ENCODE measurements at places on chromosomes 3 and 15.

DNA sequence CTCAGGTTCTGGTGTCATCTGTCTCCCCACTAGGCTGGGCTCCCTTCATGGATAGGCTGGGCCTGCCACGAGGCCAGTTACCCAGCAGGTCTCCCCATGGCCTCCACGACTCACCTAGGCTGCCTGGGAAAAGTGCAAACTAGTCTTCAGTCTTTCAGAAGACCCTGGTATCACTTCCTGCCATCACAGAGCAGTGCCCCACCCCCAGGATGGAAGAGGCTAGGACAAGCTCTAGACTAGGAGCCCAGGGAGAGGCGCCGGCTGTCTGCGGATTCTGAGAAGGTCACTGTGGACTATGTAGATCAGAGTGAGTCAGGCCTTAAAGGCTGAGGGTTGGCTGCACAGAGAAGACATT is 63.7 kb downstream of the CORO2B start:
- DNase-seq, result no peak

DNA sequence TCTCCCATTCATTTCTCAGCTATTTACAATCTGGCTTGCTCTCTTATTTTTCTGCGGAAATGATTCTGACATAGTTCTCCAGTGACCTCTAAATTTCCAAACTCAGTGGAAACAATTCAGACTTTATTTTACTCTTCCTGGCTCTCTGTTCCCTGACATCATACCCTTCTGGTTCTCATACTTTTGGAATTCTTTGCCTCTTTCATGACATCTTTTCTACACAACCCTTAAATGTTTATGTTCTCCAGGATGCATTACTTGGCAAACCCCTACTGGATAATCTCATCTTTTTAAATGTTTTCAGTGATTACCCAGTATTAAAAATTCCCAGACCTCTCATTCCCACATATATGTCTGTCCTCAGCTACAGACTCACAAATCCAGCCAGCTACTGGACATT is 23.9 kb upstream of the PLSCR4 start:
- peak; percentile 81 for DNase-seq

DNA sequence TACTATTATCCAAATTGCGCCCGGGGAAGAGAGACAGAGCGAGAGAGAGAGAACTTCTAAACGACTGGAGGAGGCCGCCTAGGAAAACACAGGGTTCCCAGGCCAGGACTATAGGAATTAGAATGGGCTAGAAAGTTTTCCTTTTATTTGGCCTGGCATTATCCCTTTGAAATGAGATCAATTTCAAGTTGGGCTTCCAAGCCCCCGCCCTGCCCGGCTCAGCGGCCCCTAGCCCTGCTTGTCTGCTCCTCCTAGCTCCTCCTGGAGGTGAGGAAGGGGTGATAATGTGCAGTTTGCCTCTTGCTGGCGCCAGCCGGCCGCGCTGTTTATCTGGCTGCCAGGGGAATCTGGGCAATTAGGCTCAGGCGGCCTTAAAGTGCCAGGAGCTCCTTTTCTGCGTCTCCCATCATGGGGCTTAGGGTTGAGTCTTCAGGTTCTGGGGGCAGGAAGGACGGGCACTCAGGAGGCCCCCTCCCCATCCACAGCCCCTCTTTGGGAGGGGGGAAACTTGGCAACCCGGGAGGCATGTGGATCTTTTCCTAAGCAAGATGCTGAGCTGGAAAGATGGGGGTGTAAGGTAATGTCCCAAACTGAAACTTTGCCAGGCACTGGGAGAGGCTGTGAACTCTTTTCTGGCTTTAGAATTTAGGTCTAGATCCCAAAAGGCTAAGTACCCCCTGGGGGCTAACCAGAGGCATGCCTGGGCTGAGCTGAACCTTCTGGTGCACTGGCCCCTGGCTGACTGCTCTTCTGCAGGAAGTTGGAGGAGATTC is 5.5 kb downstream of the SMAD6 start:
- DNase-seq, result peak; percentile 46

DNA sequence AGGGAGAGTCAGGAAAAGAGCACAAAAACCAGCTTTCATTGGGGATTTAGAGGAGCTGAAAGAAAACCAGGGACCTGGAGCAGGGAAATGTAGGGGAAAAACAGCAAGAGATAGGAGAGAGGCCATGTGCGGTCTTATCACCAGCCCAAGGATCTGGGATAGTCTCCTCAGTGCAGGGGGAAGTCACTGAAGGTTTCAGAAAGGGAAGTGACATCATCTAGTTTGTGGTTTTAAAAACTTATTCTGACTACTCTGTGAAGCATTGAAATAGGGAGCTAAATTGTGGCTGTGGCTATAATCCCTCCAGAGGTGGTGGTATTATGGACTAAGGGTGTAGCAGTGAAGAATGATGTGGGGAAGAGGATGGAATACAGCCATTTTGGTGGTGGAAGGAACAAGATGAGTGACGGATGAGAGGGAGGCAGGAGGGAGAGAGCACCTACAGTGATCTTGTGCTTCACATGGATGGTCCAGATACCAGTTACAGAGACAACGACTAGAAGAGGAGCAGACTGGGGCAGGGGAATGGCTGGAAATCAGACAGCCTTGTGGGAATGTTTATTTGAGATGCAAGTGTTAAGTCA is 72.7 kb downstream of the HMG20A start:
- DNase-seq, result peak; percentile 68

DNA sequence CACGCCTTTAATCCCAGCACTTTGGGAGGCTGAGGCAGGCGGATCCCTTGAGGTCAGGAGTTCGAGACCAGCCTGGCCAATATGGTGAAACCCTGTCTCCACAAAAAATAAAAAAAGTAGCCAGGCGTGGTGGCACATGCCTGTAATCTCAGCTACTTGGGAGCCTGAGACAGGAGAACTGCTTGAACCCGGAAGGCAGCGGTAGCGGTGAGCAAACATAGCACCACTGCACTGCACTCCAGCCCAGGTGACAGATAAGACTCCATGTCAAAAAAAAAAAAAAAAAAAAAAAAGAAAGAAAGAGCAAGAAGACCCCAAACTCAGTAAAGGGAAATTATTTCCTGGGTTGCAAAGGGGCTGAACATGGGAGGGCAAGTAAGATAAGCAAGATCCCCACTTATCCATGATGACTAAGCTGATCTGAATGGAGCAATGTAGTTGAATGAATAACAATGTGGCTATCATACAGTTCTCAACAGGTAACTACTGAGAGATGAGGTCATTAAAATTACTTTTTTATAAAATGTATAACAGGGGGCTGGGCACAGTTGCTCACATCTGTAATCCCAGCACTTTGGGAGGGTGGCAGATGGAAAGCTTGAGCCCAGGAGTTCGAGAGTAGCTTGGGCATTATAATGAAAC is 46.0 kb downstream of the RBM15B start:
- no peak for DNase-seq

GRCh38 chr3:145648396-145648795 is 512.6 kb downstream of the PLOD2 start:
- DNase-seq, result no peak

- no peak for DNase-seq
These were observed 9.2 kb downstream of the SKIC8 start for GRCh38 chr15:78290222-78290621.

DNA sequence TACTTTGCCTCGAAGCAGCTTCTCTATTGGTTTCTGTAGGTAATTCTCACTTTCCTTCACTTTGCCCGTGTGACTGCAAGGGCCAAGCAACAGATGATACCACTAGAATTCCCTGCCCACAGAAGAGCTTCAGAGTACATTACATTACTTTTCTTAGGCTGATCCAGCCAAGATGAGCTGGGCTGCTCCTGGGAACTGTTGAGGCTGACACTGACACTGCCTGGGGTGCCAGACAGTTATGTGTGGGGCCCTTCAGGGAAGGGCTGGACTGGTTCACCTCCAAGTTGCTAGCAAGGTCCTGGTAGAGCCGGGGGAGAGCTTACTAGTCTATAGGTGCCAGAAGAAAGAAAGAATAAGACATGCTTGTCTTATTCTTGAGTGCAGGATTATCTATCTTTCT is 19.0 kb downstream of the GORASP1 start:
- DNase-seq, result no peak
